ENCODE measurements at places on chromosomes 7 and 10. TPM values are rescaled to one million over a fixed set of nuclear protein-coding genes. Genes with fewer than 3 reads are reported as not detected.

- no peaks in the 10 kb centered on the region for H3K27me3 ChIP-seq
- H3K4me1 ChIP-seq: no peaks in the 10 kb centered on the region
- DNase-seq: no peak
- no peak overlapping the region for H3K27ac ChIP-seq
- no peaks in the 10 kb centered on the region for H3K36me3 ChIP-seq
- H3K4me3 ChIP-seq: no peak overlapping the region
Measured at GRCh38 chr7:142438923-142439515, 181.2 kb upstream of the PRSS58 start.

CRYGN gene
- 0.24 TPM for polyA plus RNA-seq

DNA sequence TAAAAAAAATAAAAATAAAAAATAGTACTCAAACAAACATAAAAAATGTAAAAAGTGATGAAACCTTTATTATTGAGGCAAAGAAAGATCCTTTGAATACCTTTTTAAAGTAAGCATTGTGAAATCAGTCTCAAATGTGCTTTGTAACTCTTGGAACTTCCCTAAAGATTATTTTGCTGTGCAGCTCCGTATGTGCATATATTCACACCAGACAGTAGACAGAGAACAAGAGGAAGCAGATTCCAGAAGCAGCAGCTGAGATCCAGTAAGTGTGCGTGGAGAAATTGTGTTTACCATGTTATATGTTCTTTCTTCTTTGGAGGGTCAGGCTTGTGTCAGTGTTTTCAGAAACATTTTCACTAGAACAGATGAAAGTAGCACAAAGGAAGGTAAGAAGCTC, 324.9 kb downstream of the AGMO start:
- H3K36me3 ChIP-seq: no peaks in the 10 kb centered on the region
- no peaks in the 10 kb centered on the region for H3K4me1 ChIP-seq
- no peak overlapping the region for H3K4me3 ChIP-seq
- no peak overlapping the region for H3K27ac ChIP-seq
- no peaks in the 10 kb centered on the region for H3K27me3 ChIP-seq

DGKI gene
- polyA plus RNA-seq: 0.30 TPM

- no peak overlapping the region for H3K4me3 ChIP-seq
- no peaks in the 10 kb centered on the region for H3K27me3 ChIP-seq
- no peaks in the 10 kb centered on the region for H3K36me3 ChIP-seq
- DNase-seq: no peak
- H3K27ac ChIP-seq: no peak overlapping the region
Measured at GRCh38 chr10:72323771-72324191, 30.9 kb downstream of the DNAJB12 start.

AKR1D1 gene
- polyA plus RNA-seq: not detected

DNA sequence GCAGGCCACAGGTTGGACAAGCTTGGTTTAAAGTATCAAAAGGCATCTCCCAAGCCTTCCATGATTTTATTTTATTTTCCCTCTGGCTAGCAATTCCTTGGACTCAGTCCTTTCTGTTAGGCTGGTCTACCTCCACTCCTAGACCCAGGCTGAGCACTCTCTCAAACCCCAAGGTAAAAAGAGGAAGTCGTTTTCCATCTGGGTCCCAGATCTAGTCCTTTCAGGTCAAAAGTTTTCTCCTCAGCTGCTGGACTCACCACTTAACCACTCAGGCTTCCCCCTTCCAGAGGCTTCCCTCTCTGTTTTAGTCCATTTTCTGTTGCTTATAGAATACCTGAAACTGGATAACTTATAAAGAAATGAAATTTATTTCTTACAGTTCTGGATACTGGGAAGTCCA, 252.3 kb upstream of the MKLN1 start:
- peaks cover 23% of the 10 kb centered on the region for H3K4me1 ChIP-seq
- H3K27me3 ChIP-seq: no peaks in the 10 kb centered on the region
- H3K4me3 ChIP-seq: no peak overlapping the region
- H3K27ac ChIP-seq: no peak overlapping the region

DNA sequence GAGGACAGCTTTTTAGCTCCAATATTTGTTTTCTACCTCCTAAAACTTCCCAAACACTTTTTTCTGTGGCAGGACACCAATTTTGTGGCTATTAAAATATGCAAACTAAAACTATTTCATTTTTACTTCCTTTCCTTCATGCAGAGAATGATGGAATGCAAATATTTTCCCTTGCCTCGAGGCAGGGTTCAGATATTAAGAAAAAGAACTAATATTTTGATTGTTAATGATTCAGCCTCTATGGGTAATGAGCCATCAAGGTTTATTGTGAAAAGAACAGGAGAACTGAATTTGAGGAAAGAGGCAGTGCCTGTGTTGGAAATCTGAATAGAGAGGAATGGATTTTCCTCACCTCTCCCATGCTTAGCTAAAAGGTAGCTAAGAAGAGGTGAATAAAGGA, 43.1 kb upstream of the CASD1 start:
- no peaks in the 10 kb centered on the region for H3K27me3 ChIP-seq
- H3K36me3 ChIP-seq: no peaks in the 10 kb centered on the region
- no peak overlapping the region for H3K27ac ChIP-seq
- DNase-seq: no peak

DNA sequence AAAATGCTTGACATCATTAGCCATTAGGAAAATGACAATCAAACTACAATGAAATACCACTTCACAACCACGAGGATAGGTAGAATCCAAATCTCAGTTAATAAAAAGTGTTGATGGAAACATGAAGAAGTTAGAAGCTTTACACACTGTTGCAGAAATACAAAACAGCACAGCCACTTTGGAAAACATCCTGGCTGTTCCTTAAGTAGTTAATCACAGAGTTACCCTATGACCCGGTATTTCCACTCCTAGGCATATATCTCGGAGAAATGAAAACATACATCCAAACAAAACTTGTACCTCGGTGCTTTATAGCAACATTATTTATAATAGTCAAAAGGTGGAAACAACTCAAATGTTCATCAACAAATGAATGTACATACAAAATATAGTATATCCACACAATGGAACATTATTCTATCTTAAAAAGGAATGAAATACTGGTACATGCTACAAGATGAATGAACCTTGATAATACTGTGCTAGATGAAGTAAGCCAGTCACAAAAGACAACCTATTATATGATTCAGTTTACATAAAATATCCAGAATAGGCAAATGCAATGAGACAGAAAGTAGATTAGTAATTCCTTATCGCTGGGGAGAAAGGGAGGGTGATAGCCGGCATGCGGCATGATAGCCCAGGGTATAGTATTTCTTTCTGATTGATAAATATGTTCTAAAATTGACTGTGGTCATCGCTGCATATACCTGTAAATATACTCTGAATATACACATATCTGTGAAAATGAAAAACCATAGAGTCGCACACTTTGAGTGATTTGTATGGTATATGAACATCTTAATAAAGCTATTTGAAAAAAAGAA, 1.9 kb downstream of the VWDE start:
- no peak for DNase-seq
- H3K4me1 ChIP-seq: peaks cover 2% of the 10 kb centered on the region
- no peaks in the 10 kb centered on the region for H3K36me3 ChIP-seq
- no peak overlapping the region for H3K27ac ChIP-seq

HMX3 gene
- polyA plus RNA-seq: not detected

MPP7 gene
- 2.3 TPM for polyA plus RNA-seq

DNA sequence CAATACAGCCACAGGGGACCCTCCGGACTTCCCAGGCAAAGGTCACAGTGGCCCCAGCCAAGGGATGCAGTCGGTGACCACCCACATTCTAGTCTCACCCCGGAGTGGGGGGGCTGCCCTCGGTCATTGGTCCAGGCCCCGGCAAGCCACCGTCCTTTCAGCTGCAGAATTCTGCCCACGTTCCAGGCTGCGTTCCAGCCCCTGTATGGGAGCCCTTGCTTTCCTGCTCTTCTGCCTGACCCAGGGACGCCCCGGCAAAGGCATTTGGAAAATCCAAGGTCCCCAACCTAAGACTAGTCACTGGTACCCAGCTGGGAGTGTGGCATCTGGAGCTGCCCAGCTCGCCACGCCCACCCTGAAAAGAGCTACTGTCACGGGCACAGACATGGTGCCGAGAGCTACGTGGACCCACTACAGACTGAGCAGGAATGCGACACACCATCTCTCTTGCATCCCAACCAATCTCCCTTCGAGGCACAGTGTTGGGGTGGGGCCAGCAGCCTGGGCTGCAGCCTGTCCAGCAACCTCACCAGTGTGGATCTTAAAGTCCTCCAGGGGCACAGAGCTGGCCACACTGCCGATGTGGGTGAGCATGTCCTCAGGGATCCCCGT, 18.6 kb downstream of the OGDHL start:
- H3K27me3 ChIP-seq: no peaks in the 10 kb centered on the region
- no peak overlapping the region for H3K4me3 ChIP-seq

GRCh38 chr7:99121496-99122021, 22.3 kb downstream of the SMURF1 start:
- peaks cover 17% of the 10 kb centered on the region for H3K4me1 ChIP-seq
- H3K27ac ChIP-seq: peak overlapping the region; percentile 51
- no peak overlapping the region for H3K4me3 ChIP-seq
- H3K27me3 ChIP-seq: no peaks in the 10 kb centered on the region
- no peaks in the 10 kb centered on the region for H3K36me3 ChIP-seq
- peak; percentile 55 for DNase-seq

- DNase-seq: no peak
- no peak overlapping the region for H3K27ac ChIP-seq
- H3K27me3 ChIP-seq: no peaks in the 10 kb centered on the region
Measured at GRCh38 chr7:21334906-21335305, 93.0 kb upstream of the SP4 start.

DNA sequence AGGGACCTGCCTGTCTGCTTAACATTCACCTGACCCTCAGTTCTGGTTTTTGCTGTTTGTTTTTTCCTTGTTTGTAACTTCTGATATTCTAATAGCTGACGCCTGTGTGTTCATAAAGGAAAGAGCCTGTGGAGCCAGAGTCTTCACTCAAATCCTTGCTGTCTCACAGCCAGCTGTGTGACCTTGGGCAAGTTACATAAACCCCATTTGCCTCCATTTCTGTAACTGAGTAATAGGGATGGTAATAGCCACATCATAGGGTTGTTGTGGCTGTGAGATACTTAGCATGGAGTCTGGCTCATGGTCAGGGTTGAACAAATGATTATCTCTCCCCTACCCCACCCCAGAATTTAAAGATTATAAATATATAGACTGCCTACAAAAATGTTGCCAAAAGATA, 27.0 kb downstream of the WBP1L start:
- H3K27ac ChIP-seq: peak overlapping the region; percentile 70
- H3K36me3 ChIP-seq: no peaks in the 10 kb centered on the region
- peak; percentile 69 for DNase-seq
- no peak overlapping the region for H3K4me3 ChIP-seq
- H3K27me3 ChIP-seq: no peaks in the 10 kb centered on the region
- H3K4me1 ChIP-seq: peaks cover 41% of the 10 kb centered on the region

DNA sequence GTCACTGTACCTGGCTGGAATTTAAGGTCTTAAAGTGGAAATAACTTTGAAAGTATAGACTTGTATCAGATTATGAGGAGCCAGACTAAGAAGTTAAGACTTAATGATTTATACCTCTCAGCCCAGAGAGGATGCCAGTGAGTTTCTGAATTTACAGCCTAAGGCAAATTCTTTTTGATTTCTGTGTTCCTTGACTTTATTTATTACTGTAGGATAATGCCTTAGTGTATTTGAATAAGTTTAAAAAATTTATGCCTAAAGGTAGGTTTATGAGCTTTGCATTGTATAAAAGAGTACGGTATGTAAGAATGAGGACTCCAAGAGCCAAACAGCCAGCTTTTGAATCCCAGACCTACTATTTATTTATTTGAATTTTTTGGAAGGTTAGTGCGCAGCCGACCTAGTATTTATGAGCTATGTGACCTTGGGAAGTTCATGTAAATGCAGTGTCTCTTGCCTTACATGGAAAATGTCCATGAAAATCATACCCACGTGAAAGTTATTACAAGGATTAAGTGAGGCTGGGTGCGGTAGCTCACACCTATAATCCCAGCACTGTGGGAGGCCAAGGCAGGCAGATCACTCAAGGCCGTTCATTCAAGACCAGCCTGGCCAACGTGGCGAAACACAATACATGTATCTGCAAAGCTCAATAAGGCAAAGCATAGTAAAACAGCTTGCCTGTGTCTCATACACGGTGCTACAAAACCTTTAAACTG, 174.6 kb downstream of the AUTS2 start:
- DNase-seq: no peak
- H3K36me3 ChIP-seq: no peaks in the 10 kb centered on the region
- no peaks in the 10 kb centered on the region for H3K27me3 ChIP-seq
- H3K27ac ChIP-seq: no peak overlapping the region

STAMBPL1 gene
- 12.8 TPM for polyA plus RNA-seq

GRCh38 chr7:107628461-107629064, 32.1 kb upstream of the SLC26A4 start:
- H3K27ac ChIP-seq: no peak overlapping the region
- no peaks in the 10 kb centered on the region for H3K27me3 ChIP-seq
- H3K4me3 ChIP-seq: no peak overlapping the region
- DNase-seq: no peak
- H3K4me1 ChIP-seq: no peaks in the 10 kb centered on the region
- no peaks in the 10 kb centered on the region for H3K36me3 ChIP-seq

MMD2 gene
- not detected for polyA plus RNA-seq

GFRA1 gene
- polyA plus RNA-seq: 3.1 TPM

- no peak overlapping the region for H3K27ac ChIP-seq
- no peaks in the 10 kb centered on the region for H3K4me1 ChIP-seq
- H3K27me3 ChIP-seq: no peaks in the 10 kb centered on the region
- H3K36me3 ChIP-seq: no peaks in the 10 kb centered on the region
Measured at GRCh38 chr10:76115471-76116155, 684.2 kb downstream of the LRMDA start.

DNA sequence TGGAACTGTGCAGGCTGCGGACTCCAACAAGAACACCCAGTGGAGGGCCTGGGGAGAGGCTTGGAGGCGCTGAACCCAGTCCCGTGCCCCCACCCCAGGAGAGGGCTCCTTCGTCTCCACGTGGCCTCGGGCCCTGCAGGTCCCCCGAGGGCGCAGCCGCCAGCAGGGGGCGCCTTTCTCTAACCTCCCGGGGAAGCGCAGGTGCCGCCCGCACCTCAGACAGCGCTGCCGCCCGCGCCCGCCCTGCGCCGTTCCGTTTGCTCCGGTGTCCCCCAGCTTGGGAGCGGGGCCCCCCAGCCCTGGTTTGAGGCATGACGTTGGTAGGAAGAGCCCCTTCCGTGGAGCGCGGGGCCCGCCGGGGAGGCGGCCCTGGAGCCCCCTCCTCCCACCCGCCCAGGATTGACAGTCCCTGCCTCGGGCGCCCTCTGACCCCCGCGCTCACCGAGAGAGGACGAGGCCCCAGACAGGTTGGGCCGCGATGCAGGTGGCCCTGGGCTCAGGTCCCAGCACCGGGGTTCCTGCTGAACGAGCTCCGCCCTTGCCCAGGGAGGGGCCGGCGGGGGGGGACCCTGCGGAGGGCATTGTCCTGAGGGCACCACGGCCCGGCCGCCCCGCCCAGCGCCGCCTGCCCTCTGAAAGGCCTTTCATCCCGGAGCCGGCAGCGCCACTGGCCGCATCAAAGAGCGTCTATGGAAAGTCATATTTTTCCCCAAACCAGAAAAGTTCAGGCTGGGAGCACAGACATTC, 42.8 kb downstream of the FOXL3 start:
- H3K27ac ChIP-seq: no peak overlapping the region
- peak overlapping the region; percentile 24 for H3K4me3 ChIP-seq
- H3K4me1 ChIP-seq: peaks cover 7% of the 10 kb centered on the region
- H3K36me3 ChIP-seq: no peaks in the 10 kb centered on the region
- H3K27me3 ChIP-seq: no peaks in the 10 kb centered on the region
- DNase-seq: peak; percentile 75

- no peak overlapping the region for H3K27ac ChIP-seq
- no peak for DNase-seq
- H3K36me3 ChIP-seq: no peaks in the 10 kb centered on the region
- no peaks in the 10 kb centered on the region for H3K4me1 ChIP-seq
- no peak overlapping the region for H3K4me3 ChIP-seq
Measured at GRCh38 chr7:132059141-132059540, 502.7 kb upstream of the PODXL start.

- DNase-seq: no peak
- no peaks in the 10 kb centered on the region for H3K27me3 ChIP-seq
- H3K36me3 ChIP-seq: no peaks in the 10 kb centered on the region
- peaks cover 2% of the 10 kb centered on the region for H3K4me1 ChIP-seq
- no peak overlapping the region for H3K4me3 ChIP-seq
Measured at GRCh38 chr10:21507150-21507549, 18.3 kb downstream of the SKIDA1 start.
